Calu3 (cell line): ENCODE measurements at places on chromosomes 11 and 22.

GRCh38 chr11:88158081-88158480 lies 17.2 kb downstream of the RAB38 start:
- DNase-seq, result no peak

DNA sequence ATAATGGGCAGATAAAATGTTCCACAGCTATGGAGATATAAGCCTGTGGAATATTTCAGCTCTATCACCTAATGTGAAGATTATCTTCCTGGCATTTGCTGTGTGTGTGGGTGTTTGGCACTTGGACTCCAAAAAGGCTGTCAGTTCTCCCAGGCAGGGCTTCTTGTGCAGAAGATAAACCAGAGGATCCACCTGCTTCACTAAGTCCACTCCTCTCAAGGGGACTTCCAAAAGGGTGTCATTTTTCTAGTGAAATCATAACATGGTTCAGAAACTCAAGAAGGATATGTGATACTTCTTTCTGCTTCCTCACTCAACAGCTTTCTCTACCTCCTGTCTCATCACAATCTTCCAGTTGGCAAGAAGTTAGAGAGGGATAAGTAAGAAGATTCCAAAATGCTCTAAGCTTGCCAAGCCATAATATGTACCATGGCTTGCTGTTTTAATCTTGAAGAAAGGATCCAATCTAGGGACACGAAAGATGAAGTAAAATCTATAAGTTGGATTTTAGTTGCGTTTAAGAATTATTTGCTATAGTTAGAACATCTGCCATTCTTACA lies 206.2 kb upstream of the MTMR2 start:
- no peak for DNase-seq

DNA sequence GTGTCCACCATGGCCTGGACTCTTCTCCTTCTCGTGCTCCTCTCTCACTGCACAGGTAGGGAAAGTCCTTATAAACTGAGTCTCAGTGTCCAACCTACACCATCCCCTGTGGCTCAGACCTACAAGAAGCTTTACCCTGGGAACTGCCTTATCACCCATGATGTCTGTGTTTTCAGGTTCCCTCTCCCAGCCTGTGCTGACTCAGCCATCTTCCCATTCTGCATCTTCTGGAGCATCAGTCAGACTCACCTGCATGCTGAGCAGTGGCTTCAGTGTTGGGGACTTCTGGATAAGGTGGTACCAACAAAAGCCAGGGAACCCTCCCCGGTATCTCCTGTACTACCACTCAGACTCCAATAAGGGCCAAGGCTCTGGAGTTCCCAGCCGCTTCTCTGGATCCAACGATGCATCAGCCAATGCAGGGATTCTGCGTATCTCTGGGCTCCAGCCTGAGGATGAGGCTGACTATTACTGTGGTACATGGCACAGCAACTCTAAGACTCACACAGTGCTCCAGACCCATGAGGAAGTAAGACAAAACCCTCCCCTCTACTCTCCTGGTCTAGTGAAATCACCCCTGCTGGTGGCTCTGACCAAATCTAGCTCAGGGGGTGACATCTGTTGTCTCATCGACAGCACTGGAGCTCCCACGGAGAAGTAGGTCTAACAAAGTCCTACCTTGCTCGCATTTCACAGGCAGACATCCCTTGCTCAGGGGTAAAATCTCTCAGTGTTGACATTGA lies 74.3 kb downstream of the VPREB1 start:
- DNase-seq, result no peak

- no peak for DNase-seq
Observed at GRCh38 chr11:121927097-121927785, 188.8 kb downstream of the BLID start.

GRCh38 chr11:441418-442274 lies at the start of gene ANO9:
TSS of gene ANO9 (minus strand) at chr11:442011. CDS start at chr11:441926, 85 bp downstream.
- peak; percentile 79 for DNase-seq

DNA sequence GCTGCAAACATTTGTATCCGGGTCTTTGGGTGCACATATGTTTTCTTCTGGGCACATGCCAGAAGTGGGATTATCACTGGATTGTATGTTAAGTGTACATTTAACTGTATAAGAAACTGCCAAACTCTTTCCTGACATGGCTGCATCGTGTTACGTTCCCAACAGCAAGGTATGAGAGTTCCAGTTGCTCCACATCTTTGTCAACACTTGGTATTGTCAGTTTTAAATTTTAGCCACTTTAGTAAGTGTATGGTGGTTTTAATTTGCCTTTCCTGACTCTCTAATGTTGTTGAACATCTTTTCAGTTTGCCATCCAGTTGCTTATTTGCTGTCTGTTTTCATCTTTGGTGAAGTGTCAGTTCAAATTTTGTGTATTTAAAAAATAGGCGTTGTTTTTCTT lies 22.5 kb upstream of the SMIM38 start:
- no peak for DNase-seq

- DNase-seq, result no peak
Observed at GRCh38 chr11:123461164-123461563, 31.1 kb downstream of the GRAMD1B start.

DNA sequence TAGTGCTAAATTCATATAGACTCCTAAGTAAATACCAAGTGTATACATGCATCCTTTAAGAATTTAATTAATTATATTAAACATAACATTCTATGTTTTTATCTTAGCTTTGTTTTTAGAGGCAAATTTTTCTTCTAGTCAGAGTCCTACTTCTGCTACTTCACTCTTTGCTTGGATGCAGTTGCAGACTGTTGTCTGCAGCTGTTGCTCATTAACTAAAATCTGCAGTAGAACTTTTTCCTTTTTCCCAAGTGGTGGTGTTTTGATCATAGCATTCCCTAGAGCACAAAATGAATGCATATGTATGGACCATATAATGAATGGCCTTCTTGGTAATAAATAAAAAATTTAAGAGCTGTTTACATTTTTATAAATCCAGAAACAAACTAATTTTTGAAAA lies 198.3 kb downstream of the CASP12 start:
- no peak for DNase-seq

- no peak for DNase-seq
Observed at GRCh38 chr11:119672597-119672996, 56.4 kb downstream of the NECTIN1 start.

DNA sequence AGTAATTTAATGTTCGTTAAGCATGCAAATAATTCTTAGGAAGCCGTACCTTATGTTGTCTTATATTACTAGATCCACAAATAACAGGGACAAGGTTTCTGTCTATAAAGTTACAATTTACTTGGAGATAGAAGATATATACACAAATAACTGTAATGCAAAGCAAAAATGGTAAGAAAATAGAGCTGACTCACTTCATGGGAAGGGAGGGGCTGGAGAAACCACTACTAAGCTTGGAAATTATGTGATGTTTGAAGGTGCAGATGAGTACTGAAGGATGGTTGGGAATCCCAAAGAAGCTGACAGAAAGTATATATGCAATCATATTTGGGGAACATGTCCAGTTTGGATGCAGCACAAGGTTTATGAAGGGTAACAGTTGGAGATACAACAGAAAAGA lies 4.0 kb downstream of the NPAT start:
- no peak for DNase-seq

- DNase-seq, result no peak
Observed at GRCh38 chr11:65448074-65448417, 25.4 kb downstream of the NEAT1 start.

DNA sequence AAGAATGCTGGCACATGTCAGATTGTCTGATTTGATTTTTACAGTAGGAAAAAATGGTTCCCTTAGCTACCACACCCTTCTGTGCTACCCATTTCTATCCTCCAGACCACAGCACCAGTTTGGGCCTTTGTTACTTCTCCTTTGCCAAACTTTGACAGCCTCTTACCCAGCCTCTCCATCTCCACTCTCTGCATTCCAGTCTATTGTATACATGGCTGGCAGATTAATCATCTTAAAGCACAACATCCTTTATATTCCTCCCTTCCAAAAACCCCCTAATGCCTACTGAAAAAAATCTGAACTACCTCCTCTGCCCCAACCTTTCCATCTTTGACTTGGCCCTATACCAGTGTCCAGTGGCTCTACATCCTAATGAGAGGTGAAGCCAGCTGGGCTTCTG lies 10.8 kb upstream of the PANX1 start:
- DNase-seq, result no peak

GRCh38 chr11:61701242-61701886 lies 21.2 kb downstream of the DAGLA start:
- peak; percentile 54 for DNase-seq

GRCh38 chr11:8059030-8059429 lies 22.0 kb upstream of the TUB start:
- no peak for DNase-seq

DNA sequence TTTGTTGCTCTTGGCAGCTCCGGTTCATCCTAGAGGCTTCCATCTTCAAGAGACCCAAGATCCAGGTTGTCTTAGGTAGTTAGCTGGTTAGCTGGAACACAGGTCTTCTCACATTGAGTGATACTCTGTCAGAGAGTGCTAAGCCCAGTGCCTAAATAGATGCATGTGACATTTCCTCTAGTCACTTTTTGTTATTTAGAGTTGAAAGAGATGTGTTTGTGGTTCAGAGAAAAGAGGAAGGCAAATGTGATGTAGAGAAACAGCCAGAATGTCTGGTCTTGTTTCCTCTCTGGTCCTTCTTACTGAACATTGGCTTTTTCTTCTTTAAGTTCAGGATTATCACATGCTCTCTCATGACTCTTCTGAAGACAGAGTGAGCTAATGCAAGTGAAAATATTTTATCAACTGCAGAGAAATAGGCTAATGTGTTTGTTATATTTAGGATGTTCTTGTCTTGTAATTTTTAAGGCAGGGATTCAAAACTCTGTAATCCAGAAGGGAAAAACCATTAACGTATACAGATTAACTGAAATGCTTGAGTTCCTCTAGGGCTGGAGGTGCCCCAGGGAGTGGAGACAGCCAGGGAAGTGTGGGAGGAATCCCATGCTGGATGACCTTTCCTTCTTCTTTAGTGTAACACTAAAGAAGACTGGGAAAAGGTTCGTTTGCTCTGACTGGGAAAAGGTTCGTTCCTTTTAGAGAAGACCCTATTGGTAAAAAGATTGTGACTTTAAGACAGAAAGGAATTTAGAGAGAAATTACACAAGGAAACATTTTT lies 75.4 kb downstream of the SWAP70 start:
- DNase-seq, result no peak

DNA sequence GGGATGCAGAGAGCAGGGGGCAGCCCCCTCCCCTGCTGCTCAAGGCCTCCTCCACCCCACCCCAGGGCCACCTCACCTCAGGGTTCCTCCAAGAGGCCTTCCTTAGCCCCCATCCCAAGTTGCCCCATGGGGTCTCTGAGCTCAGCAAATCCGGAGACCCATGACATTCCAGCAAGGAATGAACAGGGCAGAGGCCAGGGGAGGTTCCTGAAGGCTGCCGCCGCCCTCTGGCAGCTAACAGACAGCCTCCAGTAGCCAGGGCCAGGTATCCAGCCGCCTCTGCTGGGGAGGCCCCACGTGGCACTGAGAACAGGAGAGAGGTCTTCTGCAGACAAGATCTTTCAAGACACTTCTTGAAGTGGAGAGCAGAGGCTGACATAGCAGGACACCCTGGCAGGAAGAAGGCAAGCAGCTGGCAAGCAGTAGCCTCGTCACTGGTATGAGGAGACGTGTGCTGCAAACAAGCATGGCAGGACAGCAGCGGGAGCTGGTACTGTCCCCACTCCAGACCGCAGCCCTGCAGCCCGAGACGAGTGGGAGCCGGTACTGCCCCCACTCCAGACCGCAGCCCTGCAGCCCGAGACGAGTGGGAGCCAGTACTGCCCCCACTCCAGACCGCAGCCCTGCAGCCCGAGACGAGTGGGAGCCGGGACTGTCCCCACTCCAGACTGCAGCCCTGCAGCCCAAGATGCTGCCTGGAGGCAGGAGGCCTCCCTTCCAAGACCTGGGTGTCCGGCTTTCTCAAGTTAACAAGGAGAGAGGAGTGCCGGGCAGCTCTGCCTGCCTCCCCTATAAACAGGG lies 190.6 kb downstream of the IGLL1 start:
- DNase-seq, result no peak

DNA sequence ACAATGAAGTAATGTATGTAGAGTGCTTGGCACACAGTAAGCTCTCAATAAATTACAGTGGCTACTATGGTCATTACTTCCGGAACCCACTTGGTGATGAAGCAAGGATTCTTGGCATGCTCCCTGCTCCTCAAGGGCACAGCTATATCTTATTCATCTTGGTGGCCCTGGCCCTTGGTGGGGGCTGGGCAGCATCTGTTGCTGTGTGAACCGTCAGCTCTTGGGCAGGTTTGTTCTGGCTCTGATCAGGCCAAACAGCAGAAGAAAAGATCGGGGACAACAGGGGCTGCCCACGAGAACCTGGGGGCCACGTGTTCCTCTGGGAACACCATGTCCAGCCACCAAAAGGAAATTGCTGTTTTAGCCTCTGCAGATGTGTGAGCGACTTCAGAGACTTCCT lies 136.9 kb upstream of the SYT13 start:
- DNase-seq, result no peak

GRCh38 chr11:3015796-3016195 lies 23.7 kb upstream of the NAP1L4 start:
- DNase-seq, result no peak

GRCh38 chr11:130738611-130739010 lies 177.7 kb downstream of the SNX19 start:
- DNase-seq, result no peak

DNA sequence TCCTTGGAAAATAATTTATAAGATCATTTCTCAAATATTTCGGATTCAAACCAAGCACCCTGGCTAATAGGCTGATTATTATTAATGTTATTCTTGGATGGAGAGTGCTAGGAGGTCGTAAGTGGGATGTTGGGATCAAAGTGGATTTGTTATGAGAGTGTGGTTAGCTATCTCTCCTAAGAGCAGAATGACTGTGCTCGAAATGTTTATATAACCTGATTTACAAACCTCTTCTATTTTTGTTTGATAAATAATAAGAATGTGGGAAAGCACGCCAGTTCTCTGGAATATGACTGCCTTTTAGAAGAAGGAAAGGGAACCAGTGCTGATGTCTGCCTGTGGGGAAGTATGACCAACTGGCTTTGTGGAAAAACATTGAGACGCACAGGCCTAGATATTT lies 527.5 kb downstream of the NTM start:
- DNase-seq, result no peak

GRCh38 chr11:15735706-15736105 lies 620.6 kb downstream of the SOX6 start:
- DNase-seq, result no peak

DNA sequence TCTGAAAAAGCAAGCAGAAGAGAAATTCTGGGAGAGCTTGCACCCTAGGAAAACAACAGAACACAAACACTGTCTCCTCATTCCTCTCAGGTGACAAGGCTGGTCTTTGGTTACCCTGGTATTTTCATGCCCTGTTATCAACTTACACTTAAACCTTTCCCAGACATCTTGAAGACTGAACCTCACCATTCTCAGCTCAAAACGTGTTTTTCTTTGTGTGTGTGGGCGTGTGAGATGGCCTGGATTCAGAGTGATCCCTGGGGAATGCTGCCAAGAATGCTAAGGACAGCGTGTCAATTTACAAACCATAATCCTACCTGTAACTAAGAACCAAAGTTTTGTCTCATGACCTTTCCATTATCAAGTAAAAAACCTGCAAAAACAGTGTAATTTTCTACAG lies 33.3 kb downstream of the ELF5 start:
- no peak for DNase-seq

GRCh38 chr22:43860126-43860525 lies 2.2 kb downstream of the SULT4A1 start:
- no peak for DNase-seq

- DNase-seq, result no peak
Observed at GRCh38 chr11:103851166-103851651, 185.2 kb upstream of the DDI1 start.

- no peak for DNase-seq
Observed at GRCh38 chr11:78990261-78990660, 415.6 kb upstream of the NARS2 start.

- DNase-seq, result peak; percentile 25
Observed at GRCh38 chr22:29798801-29799200, 31.6 kb downstream of the UQCR10 start.
